ENCODE measurements at places on chromosomes 6 and 20.

GRCh38 chr6:28153546-28153945, 11.9 kb downstream of the ZKSCAN8 start:
- DNase-seq: no peak

GRCh38 chr6:115729036-115729435, 331.7 kb downstream of the FRK start:
- no peak for DNase-seq

DNA sequence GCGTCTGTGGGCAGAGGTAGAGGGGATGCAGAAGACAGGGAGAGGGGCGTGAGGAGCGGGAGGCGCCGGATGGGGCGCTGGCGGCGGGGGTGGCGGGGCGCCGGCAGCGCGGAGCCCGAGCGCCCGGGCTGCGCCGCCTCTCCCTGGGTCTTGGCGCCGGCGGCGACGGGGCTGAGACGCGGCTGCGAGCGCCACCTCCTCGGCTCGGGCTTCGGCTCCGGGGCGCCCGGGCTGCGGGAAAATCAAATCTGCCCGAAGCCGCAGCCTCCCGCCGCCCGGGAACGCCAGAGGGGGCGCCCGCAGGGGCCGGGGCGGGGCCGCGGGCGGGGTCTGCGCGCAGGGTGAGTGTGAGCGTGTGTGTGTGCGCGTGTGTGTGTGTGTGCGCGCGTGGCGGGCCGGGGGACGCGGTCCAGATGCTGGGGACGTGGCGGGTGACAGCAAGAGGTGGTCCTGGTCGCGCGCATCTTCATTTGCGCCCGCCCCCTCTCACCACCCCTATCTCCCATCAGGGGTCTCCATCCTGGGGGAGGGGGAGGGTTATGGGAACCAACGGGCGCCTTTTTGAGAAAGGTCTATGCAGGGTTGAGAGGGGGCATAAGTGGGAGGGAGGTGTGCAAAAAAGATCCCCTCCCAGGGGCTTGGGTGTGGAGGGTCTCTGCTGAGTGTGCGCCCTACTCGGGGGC, 646 bp upstream of the CPNE5 start:
- peak; percentile 26 for DNase-seq

DNA sequence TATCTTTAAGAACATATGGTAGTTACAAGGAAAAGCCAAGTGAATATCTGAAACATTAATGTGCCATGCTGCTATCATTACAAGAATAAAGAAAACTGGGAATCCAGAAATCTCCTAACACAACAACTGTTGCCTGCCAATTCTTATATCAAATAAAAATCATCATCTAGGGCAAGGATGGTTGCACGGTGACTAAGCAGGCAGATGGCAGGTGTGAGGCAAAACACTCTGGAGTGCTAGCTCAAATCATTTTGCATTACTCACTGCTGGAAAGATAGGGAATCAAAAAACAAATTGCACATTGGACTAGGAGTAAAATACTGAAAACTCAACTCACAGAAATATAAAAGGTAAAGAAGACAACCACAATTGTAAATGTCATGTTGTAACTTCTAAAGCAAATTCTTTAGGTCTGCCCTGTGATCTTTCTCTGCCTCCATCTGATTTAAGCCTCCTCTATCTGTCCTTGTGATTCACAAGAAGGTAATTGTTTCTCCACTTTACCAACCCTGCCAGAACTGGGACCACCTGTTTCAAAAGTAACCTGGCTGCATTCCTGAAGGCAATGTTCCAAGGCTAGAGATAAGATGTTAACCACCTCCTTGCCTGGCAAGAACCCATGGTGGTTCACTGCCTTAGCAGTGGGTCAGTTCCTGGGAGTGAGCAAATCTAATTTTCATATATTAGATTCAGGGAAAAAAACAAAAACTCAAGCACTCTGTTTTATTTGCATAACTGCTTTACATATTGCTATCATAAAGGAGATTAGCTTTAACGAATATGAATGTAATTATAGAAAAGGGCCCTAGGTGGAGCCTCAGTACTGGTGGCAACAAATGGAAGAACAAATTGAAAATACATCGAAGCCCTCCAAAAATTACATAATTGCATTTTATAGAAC, 33.1 kb upstream of the LCA5 start:
- DNase-seq: no peak

GRCh38 chr6:135600086-135600702, 102.7 kb upstream of the AHI1 start:
- DNase-seq: no peak

GRCh38 chr20:18288749-18289267, 481 bp downstream of the ZNF133 start:
- no peak for DNase-seq

DNA sequence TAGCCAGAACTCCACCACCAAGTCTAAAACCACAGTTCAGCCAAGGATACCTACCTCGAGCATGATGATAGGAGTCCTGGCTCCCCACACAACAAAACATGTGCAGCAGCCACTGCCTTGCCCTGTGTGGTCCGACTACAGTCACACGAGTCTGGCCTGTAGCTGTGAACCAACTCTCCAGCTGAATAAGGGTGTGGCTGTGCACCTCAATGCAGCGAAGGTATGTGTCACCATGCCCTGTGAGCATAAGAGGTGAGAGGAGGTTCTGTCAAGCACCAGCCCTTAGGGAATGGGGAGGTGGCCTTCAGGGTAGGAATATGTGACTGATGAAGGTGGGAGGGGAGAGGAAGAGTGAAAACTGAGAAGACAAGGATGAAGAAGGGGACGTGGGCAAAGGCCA, 16.7 kb upstream of the KHDC1L start:
- DNase-seq: no peak

- DNase-seq: no peak
Measured at GRCh38 chr20:40511478-40511877, 177.6 kb downstream of the MAFB start.

GRCh38 chr6:158911746-158912480, 88.1 kb downstream of the RSPH3 start:
- DNase-seq: no peak

DNA sequence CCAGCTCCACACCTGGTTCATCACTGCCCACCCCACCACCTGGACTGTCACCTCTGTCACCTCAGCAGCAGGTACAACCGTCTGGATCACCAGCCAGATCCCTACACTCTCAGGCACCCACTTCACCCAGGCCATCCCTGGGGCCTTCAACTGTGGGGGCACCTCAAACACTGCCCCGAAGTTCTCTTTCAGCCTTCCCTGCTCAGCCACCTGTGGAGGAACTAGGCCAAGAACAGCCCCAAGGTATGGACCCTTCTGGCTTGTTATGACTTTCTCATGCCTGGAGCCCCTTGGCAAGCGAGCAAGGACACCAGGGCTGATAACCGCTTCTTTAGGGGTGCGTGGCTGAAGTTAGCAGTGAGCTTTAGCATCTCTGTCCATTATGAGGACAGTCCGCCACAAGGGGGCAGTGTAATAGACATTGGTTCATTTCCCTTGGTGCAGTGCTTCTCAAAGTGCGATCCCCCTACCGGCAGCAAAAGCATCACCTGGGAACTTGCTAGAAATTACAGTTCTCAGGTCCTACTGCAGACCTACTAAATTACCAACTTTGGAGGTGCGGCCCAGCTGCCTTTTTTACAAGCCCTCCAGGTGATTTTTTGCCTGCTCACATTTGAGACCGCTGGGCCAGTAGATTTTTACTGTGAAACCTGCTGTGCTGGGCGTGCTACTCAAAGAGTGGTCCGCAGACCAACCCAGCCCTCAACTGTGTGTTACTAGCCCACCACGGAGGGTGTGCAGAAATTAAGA, 32.5 kb downstream of the PNPLA1 start:
- DNase-seq: peak; percentile 97

DNA sequence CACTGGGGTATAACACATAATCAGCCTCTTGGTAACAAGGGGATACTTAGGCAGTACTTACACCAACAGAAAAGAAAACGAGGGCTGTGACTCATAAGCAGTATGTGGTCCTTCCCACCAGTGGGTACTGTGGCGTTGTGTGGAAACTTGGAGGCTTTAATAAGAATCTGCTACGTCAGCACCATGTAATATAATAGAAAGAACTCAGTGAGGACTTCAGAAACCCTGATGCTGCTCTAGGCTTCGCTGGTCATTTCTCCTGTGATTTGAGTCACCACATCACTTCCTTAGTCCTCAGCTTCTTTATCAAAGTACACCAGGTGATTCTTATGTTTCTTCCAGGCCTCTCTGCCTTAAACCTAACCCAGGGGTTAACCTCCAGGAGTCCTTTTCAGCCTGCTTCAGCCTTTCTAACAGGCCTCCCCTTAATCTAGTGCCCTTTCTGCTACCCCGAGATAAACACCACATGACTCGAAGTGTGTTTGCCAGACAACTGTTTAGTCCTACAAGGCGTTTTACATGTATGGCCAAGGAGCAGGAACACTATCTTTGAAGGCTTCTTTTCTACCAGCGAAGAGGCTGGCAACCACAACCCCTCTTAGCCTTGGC, 68.5 kb downstream of the FYN start:
- peak; percentile 75 for DNase-seq

- no peak for DNase-seq
Measured at GRCh38 chr20:1897541-1897940, 2.3 kb downstream of the SIRPA start.

DNA sequence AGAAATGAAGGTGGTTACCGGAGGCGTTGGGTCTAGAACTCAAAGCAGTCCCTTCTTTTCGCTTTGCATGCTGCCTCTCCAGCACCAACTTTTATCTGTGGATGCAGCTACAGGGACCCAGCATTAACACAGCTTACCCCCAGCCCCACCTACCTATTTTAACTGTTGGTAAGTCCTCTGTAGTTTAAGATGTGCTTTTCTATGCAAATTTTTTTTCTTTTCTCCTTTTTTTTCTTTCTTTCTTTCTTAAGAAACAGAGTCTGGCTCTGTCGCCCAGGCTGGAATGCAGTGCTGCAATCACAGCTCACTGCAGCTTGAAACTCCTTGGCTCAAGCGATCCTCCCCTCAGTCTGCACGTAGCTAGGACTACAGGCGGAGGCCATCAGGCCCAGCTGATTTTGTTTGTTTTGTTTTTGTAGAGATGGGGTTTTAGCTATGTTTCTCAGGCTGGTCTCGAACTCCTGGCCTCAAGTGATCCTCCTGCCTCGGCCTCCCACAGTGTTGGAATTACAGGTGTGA, 6.5 kb upstream of the USP45 start:
- DNase-seq: no peak

GRCh38 chr6:4645713-4646360, 130.4 kb upstream of the CDYL start:
- no peak for DNase-seq

DNA sequence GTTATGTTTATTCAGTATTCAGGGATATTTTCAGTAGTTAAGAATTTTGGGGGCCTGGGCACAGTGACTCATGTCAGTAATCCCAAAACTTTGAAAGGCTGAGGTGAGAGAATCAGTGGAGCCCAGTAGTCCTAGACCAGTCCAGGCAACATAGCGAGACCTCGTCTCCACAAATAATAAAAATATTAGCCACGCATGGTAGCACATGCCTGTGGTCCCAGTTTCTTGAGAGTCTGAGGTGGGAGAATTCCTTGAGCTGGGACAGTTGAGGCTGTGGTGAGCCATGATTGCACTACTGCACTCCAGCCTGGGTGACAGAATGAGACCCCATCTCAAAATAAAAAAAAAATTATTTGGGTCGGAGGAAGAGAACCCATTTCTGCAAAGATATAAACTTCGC, 20.3 kb downstream of the ADGRG6 start:
- no peak for DNase-seq

DNA sequence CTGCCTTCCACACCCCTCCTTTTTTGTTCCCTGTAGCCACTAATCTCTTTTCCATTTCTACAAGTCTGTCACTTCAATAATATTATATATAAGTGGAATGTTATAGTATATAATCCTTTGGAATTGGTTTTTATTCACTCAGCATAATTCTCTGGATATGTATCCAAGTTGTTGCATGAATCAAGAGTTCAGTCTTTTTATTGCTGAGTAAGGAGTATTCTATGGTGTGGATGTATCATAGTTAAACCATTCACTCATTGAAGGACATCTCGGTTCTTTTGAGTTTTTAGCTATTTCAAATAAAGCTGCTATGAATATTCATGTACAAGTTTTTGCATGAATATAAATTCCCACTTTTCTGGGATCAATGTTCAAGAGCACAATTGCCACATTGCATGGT, 69.5 kb upstream of the TASP1 start:
- no peak for DNase-seq

- peak; percentile 58 for DNase-seq
Measured at GRCh38 chr6:35710241-35710847, 21.6 kb upstream of the FKBP5 start.

GRCh38 chr6:106253731-106254130, 71.8 kb downstream of the ATG5 start:
- DNase-seq: no peak

GRCh38 chr6:16523606-16524379, 237.5 kb downstream of the ATXN1 start:
- no peak for DNase-seq

DNA sequence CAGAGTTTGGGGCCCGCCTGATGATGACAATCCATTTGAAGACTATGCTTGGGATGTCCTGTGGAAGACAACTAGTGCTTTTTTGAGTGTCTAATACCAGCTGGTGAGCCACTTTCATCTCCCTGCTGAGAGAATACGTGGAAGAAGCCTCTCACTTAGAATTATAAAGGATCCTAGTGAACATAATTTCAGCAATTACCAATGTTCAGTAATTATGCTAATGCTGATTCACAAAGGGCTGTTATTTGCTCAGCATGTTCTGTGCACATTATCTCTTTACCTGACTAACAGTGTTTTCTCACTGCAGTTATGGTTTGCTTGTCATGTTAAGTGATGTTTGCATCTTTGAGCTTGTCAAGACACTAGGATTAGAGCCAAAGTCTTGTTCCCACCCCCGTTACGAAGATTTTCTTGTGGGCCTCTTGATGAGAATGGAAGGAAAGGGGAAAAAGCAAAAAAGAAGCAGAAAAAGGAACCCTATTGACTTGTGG, 282.1 kb upstream of the CHD6 start:
- no peak for DNase-seq

DNA sequence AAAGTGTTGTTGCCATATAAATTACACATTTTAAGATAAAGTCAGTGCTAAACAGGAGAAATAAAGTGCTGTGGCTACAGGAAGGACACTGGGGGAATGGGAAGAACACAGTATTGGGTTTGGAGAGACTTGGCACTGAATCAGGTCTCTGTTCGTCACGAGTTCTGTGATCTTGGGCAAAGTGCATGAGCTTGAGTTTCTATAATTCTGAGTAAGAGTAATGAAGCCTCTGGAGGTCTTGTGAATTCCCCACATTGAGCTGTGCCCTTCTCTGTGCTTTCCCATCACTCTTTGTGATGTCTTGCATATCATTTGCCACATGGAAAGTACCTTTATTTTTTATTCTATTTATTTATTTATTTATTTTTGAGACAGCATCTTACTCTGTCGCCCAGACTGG, 16.8 kb upstream of the EEF1A1 start:
- no peak for DNase-seq

DNA sequence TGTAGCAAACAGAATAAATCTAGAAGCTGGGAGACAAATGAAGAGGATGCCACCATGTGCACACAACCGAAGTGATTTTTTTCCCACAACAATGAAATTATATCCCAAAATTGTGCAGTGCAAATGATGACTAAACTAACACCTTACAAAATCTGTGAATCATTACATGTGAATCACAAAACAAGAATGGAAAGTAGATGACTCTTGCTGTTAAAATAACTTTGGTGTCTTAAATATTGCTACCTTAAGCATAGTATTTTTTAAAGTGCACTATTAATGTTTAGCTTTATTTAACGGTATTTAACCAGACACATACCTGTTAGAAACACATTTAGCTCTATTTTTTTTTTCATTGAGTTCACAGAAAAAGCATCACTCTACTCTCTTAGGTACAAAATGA, 190.8 kb downstream of the TBC1D32 start:
- no peak for DNase-seq

- no peak for DNase-seq
Measured at GRCh38 chr6:39369987-39370386, 47.5 kb upstream of the KCNK16 start.
